ENCODE measurements at places on chromosomes 2 and 18.

- no peak for DNase-seq
Measured at GRCh38 chr2:67760995-67761394, 301.8 kb downstream of the C1D start.

DNA sequence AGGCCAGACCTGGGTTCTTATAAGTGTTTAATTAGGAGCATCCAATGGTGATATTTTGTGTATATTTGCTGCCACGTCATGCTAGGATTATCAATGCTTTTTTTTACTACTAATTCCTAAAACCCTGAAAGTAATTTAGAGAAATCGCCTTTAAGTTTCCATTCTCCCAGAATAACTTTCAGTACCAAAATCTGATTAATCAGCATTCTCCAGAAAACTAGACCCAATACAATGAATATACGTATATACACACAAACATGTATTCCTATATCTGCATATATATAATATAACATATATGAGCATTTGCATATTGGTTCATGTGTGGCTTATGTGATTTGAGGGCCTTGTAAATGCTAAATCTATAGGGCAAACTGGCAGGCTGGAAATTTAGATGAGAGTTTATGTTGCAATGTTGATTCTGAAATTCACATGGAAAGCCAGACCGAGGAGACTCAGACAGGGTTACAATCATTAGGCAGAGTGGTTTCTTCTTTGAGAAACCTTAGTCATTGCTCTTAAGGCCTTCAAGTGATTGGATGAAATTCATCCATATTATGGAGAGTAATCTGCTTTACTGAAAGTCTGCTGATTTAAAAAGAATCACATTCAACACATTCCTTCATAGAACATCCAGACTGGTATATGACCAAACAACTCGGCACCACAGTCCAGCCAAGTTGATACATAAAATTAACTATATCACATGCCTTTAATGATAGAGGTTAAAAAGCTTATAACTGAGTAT is 65.9 kb upstream of the RGPD4 start:
- DNase-seq = no peak

GRCh38 chr2:165572151-165572550 is 102.7 kb downstream of the CSRNP3 start:
- DNase-seq = no peak

- no peak for DNase-seq
Measured at GRCh38 chr2:231900972-231901371, 25.2 kb downstream of the NPPC start.

GRCh38 chr2:233380995-233381637 is 26.8 kb downstream of the DGKD start:
- DNase-seq = no peak

- no peak for DNase-seq
Measured at GRCh38 chr2:149393614-149394013, 63.2 kb downstream of the LYPD6 start.

DNA sequence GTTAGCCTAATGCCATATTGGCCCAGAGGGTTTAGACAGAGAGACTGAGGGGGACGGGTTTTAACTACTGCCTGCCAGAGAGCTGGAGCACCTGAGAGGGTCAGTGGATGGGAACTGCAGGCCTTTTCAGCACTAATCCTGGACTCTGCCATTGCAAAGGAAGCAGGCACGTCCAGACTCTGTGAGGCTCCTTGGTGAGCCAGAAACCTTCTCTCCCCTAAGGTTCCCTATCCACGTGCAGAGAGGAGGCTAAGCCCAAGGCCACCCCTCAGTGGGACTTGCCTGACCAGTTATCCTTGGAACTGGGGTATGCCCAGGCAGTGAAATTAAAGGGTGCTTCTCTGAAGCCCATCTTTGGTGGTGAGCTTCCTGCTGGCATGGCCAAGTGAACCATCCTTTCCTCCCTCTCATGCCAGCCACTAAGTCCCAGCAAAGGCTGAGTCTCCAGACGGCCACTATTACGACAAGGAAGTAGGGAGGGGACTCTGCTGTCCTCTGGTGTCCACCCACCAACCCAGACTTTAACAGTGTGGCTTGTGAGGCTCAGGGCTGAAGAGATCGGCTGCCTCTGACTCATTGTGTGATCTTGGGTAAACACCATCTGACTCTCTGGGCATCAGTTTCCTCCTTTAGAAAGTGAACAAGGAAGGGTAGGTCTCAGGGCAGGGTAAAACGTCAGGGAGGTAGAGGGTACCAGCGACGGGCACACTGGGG is 3.9 kb upstream of the MLPH start:
- DNase-seq = peak; percentile 60
